ENCODE measurements at places on chromosomes 5 and 9. TPM values are rescaled to one million over a fixed set of nuclear protein-coding genes. Genes with fewer than 3 reads are reported as not detected.

DNA sequence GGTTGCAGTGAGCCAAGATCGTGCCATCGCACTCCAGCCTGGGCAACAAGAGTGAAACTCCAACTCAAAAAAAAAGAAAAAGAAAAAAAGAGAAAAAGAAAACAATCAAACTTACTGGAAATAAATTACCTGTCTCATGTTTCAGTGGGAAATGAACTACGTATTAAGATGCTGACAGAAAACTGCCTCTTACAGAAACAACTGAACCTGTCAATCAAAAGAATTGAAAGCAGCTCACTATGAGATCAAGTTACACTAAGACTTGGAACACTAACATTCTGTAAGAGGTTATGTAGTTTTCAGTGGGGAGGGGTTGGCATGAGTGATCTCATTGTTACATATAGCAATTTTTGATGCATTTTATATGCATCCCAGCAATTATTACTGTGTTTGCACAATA lies 64.4 kb upstream of the SPATA31E1 start:
- no peak for DNase-seq

- DNase-seq: no peak
Measured at GRCh38 chr5:134477462-134478245, 47.8 kb upstream of the JADE2 start.

GRCh38 chr9:127838375-127839078 lies 15.9 kb downstream of the ENG start:
- DNase-seq: no peak

DNA sequence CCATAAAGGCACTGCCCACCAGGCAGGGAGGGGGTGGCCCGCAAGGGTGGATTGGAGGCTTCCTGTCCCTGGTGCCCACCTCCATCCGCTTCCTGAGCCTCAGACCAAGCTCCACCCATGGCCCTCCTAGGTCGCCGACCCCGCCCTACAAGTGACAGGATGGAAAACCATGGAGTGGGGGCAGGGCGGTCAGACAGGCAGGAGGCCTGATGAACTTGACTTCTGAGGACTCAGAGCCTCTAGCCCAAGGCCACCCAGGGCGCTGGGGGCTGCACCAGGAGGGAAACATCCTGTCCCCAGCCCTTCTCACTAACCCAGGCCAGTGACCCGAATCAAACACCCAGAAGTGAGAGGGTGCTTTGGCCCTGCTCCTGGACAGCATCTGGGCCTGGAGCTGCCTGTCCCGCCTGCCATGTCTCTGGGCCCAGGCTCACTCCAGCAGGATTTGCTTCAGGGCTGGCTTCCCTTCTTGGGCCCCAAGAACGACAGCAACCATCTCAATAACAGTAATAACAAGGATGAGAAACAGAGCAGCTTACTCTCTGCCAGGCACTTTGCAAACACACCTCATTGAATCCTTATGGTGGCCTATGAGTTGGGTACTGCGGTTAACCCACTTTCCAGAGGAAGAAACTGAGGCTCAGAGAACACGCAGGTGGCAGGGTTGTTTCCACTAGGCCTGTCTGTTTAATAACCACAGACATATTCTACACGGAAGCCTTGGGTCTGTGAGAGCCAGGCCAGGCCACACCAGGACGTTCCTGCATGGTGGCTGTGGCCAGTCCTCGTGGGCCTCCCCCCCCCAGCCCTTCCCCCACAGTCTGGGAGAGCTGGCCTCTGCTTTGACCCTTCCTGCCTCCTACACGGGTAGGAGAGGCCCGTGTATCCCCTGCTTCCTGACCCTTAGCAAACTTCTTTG lies 4.4 kb upstream of the ST6GALNAC6 start:
- DNase-seq: no peak

- no peak for DNase-seq
Measured at GRCh38 chr9:112115109-112115508, 60.0 kb downstream of the SUSD1 start.

- DNase-seq: peak; percentile 73
Measured at GRCh38 chr9:127943731-127944144, 6.1 kb upstream of the DPM2 start.

DNA sequence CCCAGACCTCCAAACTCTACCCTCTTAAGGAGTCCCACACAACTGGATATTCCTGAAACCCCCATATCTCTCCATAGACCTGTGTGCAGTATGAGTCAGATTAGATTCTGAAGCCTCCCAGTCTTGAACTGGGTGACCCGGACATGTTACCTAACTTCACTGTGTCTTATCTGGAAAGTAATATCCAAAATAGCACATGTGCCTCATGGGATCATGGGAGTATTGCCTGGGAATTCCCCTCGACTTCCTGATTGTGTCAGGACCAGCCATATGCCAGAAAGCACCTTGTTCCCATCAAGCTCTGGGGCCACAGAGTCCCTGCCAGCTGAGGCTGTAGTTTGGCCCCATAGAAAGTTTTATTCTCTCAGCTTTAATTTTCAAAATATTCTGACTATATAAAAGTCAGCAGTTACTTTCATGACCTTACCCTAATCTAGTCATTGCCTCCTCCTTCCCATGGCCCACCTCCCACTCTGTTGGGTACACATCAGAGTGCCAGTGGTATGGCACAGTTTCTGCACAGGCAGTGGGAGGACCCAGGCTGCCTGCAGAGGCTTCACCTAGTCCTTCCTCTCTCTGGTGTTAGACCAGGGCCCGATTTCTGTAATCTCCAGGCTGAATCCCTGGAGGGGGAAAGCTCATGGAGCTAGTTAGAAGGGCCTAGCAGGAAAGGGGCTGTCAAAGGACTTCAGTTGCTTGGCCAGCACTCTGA lies 19.5 kb upstream of the B4GALT1 start:
- DNase-seq: no peak

- DNase-seq: no peak
Measured at GRCh38 chr5:34841816-34842215, 2.9 kb downstream of the TTC23L start.

Gene SOWAHA
- 0.23 TPM for polyA plus RNA-seq

Gene ERCC8
- 11.6 TPM for polyA plus RNA-seq

Gene SPEF2
- polyA plus RNA-seq: 6.6 TPM

All from hindlimb muscle (tissue), 1 donor.